ENCODE measurements at places on chromosomes 5 and 9.
A peak's percentile ranks its signal among the peaks of the same experiment; 100 is the strongest.

DNA sequence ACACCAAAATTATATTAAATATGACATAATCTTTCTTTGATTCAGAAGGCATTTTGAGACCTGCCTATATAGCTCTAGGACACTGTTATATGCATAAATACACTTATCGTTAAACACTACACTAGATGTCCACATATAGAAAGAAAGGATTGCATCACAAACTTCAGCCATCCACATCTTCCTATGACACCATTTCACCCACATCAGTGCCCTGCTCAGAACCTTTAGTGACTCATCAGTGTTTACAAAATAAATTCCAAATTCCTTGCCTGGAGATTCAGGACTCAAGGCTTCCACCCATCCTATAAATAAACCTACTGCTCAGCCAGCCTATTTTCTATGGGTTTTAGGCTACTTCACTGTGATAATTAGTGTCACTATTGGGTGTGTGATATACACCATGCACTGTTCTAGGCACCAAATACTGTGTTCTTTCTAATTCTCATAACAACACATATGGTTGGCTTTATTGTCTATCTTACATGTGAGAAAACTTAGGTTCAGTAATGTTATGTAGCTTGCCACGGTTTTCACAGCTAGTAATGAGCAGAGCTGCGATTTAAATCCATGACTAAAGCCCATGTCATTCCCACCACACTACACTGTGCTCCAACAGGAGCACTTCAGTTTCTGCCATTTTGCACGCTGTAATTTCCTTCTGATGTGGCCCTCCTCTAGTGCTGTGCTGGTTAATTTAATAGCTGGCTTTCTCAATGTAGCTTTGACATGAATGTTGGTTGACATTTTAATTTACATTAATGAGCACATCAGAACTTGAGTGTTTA is 103.3 kb downstream of the SREK1 start:
- DNase-seq: no peak

DNA sequence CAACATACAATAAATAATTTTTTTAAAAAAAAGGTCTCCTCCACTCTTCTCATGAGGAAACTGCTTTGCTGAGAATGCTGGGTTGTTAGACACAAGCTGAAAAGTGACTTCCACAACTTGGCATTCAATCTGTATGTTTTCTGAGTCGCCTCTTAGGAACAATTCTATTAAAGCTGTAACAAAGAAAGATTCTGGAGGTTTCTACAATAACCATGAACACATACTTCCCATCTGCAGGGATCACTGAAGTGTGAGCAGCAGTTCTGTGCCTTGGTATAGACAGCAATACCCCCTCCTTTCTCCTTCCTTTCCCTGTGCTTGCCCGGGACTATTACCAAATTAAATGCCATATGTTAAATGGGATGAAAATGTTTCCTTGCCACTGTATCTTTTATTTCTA is 1.5 kb downstream of the DIRAS2 start:
- no peak for DNase-seq

DNA sequence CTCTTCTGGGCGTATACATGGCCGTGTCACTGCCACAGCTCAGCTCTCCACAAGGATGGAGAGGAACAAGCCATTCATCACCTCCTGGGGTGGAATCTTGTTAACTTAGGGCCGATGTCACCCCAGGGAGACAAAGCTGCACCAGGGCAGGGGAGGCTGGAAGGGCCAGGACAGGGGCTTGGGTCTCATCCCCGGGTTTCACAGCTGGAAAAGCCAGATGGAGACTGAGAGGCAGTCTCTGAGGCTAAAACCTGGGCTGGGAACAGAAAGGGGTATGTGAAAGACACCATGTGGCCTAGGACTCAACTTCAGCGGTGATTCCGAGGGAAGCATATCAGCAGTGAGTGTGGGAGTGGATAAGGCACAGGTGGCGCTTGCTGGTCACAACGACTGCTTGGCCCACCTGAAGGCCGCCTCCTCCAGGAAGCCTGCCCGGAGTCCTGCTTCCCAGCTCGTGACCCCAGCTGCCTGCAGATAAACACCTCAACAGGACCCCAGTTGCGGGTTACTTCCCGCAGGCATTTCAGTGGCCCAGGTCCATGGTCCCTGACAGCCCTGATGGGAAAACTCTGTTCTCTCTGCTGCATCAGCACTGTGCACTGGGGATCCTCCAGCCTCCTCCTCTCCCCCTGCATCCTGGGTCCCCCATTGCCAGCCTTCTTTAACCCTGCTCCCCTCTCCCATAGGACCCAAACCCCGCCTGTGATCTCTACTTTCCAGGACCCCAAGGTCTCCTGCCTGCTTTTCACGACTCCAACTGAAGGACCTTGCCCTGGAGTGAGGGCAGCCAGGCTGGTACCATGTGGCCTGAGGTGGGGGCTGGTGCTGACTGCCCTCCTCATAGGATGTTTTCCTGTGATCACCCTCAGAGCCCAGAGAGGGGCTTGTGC is 51.7 kb upstream of the FCN1 start:
- DNase-seq: no peak

DNA sequence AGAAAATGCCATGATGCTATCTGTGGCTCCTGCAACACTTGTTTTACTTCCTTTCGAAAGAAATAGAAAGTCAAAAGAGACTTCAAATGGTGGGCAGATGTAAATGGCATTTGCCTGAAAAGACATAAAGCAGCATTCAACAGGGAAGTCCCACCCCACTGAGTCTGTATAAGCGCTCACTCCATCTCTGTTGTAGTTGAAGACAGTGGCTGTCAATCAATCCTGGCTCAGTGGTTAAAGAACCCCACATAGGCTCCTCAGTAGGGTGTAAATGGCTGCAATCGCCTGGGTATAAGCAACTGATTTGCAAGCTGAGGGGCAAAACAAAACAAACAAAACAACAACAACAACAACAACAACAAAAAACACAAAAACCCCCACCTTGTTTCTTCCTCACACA is 158.7 kb downstream of the EFNA5 start:
- DNase-seq: no peak

GRCh38 chr5:13350767-13351166 is 593.7 kb downstream of the DNAH5 start:
- DNase-seq: no peak

- DNase-seq: no peak
These were observed 30.2 kb upstream of the DUSP1 start for GRCh38 chr5:172801179-172801671.

GRCh38 chr5:74095871-74096270 is 469.9 kb downstream of the ARHGEF28 start:
- no peak for DNase-seq

DNA sequence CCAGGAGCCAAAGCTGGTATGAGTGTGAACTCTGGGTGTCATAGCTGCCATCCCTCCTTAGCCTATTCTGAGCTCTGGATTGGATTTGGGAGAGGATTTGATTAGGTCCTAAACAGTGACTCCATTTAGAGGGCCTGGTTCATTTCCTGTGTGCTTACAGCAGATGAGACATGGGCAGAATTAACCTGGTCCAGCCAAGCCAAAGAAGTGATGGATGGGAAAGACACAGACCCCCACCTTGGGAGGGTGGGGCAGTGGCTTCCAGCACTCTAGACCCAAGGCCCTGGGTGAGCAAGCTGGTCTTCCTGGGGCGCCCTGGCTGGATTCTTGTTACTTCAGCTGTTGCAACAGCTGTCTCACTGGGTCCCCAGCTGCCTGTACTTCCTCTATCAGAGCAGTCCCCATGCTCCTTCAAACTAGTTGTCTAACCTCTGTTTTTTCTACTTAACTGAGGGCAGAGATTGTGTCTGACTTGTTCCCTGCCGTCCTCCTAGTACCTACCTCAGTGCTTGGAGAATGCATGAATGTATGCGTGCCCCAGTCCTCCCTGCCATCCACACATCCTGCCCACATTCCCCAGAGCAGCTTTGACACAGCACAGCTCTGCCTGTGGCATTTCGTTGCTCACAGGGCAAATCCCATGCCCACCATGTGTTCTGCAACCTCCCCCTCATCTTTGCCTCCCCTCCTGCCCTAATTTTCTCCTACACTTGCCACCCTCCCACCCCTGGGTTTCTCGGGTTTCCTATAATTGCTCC is 115.9 kb downstream of the RGS3 start:
- peak; percentile 47 for DNase-seq

- peak; percentile 79 for DNase-seq
These were observed 845 bp upstream of the NR4A3 start for GRCh38 chr9:99820685-99821395.

DNA sequence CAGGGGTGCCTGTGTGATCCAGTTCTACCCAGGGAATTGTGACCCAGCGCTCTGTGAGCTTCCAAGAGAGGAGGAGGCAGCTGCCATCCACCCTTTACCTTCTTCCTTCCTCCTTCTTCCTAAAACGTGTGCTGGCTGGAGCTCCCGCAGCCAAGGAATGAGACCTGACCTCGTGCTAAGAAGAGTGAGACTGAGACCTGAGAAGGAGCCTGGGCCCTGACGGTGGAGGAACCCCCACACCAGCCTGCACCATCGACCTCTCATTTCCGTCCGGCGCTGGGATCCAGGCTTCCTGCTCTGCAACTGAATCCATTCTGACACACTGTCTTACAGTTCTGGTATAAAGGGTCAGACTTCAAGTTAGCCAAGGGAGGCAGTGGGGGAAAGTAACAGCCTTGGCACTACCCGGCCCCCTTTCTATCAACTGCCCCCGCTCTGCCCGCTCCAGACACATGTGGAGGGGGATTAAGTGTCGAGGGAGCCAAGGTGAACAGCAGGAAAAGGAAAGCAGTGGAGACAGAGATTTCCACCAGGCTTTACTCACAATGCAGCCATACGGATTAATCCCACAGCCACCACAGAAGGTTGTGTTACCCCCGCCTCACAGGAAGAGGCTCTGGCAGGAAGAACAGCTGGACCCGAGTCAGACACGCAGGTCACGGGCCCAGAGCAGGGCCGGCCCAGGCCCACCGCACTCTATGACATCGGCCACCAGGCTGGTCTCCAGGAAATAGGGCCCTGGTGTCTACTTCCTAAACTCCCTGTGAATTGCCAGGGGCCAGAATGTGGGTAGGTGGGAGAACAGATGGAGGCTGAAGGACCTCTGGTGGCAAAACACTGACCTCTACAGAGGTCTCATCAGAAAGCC is 15.8 kb downstream of the MGAT1 start:
- DNase-seq: no peak

- no peak for DNase-seq
These were observed 83.9 kb downstream of the PRLR start for GRCh38 chr5:35146406-35146805.

DNA sequence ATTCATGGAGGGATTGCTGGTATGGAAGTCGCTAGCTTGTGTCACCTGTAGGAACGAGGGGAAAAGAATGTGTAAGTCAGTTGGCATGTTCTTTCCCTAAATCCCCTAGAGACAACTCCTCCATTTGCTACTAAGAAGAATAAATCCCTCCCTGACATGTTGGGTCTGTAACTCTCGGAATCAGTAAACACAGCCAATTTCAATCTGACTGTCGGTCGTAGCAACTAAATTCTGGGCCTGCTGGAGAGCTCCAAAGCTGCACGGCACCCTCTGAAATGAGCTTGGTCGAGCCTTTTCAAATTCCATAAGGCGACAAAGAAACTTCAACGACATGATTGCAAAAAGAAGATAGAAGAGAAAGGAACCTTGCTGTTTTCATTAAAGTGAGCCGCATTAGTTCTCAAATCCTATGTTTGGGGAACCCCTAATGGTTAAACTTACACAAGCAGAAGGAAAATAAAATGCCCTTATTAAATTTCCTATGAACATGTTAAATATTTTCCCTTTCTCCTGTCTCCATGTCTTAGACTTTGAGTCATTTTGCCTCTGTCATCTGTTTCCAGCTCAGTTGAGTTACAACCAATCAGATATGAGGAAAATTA is 735.8 kb upstream of the WWC1 start:
- no peak for DNase-seq

DNA sequence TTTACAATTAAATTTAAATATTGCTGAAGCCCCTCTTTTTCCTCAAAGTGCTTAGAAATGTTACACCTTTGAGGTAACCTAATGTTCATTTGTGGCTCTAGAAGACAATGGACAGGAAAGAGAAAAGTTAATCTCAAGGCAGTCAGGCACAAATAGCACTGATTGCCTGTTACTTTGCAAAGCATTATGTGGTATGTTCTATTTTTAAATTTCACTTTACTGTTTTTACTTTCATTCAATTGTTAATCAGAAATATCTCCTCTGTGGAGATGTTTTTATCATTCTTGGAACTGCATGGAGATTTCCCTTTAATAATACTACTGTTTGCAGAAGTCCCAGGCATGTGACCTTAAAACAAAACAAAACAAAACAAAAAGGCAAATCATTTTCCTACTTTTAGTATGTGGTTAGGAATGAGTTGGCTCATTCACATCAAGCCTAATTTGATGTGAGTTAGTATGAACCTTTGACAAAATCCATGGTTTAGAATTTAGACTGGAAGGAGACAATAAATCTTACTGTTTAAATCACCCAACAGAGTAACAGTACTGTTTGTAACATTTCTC is 67.5 kb downstream of the CWC27 start:
- DNase-seq: no peak

DNA sequence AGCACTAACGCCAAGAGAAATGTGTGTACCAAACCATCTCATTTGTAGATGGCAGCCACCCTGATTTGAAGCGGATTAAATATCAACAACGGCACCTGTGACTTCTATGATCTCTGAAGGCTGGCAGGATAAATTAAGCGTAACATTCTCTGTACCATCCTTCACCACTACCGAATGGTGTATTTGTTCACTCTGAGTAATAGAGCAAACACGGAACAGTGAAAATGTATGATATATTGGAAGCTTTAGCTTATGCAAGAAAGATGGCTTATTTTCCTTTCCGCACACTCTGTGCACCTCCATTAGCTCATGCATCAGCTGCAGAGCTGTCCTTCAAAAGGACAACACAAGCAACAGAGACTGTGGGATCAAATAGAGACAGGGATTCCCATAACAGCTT is 431.1 kb downstream of the PRELID2 start:
- no peak for DNase-seq

DNA sequence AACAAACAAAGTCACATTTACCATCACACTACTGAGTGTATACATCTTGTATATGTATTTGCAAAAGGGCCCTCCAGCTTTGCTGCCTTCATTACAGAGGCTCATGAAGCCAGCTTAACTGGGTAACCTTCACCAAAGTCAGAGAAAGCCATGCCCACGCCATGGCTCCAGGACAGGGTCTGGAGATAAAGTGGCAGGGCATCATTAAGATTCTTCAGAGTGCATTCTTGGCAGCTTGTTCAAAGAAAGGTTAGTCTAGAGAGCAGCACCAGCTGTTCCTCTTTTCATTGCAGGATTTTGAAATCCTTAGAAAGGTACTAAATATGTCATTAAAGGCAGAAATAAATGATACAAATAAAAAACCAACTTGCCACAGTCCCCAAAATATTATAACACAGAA is 333.2 kb downstream of the NDUFS4 start:
- no peak for DNase-seq

GRCh38 chr9:79507801-79508200 is 64.0 kb upstream of the TLE4 start:
- no peak for DNase-seq

DNA sequence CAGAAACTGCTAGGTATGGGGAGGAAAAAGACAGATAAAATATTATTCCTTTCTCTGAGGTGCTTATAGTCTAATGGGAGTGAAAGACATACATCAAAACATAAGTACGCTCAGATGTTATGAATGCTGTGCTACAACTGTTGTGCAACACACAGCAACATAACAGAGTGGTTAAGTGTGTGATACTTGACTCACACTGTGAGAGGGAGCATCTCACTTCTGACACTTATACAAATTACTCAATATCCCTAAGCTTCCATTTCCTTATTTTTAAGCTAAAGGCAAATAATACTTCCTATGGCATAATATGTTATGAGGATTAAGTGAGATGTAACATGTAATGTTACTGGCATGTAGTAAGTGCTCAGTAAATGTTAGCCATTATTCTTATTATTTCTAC is 110.6 kb upstream of the FER start:
- no peak for DNase-seq
